ENCODE measurements at places on chromosomes 5 and 9.
A peak's percentile ranks its signal among the peaks of the same experiment; 100 is the strongest.

- peak; percentile 3 for DNase-seq
Observed at GRCh38 chr5:87121304-87122150, 146.2 kb upstream of the RASA1 start.

GRCh38 chr5:63053019-63053638 lies 474.5 kb downstream of the LRRC70 start:
- no peak for DNase-seq

DNA sequence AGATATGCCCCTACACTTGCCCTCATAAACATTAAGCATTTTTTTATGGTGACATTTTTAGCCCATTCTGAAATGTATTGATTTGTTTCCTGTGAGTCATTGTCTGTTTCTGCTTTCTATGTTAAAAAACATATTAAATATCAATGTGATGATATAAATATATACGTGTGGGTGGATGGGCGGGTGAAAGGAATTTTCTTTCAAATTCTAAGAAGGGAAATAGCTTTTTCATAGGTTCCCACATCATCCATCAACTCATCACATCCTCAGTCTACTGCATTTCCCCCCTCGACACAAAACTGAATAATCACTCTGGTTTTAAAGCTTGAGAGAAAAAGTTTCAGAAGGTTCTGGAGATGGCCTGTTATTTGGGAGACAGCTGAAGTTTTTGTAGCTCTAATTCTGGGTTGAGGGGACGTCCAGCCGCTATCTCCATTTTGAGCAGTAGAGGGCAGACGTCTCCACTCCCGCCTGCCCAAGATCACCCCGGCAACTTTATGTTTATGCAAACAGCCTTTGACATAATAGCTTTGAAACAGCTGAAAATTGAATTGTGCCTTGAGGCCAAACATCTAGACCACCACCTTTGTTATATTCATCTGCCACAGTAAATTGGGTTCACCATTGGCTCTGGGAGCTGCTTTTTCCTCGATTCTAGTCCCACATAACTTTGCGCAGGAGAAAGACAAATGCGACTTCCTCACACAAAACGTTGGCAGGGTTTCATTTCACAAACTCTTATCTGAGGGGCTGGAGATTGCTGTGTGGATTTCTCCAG lies 216.2 kb upstream of the CLINT1 start:
- DNase-seq, result no peak

DNA sequence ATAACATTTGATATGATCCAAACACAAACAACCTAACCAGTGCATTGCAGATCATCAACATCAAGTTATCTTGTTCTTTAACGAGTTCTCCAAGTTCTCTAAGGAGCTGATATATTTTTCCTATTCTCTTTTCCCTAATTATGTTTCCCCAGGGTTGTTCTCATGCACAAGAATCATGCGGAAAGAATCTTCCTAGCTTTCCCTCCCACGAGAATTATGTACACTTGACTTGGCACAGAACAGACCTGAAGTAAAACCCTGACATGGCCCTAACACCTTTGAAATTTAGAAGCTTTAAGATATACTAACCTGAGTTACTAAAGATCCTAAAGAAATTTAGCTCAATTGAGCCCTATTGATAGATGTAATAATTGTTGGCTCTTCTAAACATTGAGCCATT lies 110.7 kb upstream of the FST start:
- DNase-seq, result no peak

- no peak for DNase-seq
Observed at GRCh38 chr5:72224946-72225463, 95.0 kb downstream of the MRPS27 start.

GRCh38 chr5:79547429-79547822 lies 33.5 kb upstream of the HOMER1 start:
- no peak for DNase-seq

DNA sequence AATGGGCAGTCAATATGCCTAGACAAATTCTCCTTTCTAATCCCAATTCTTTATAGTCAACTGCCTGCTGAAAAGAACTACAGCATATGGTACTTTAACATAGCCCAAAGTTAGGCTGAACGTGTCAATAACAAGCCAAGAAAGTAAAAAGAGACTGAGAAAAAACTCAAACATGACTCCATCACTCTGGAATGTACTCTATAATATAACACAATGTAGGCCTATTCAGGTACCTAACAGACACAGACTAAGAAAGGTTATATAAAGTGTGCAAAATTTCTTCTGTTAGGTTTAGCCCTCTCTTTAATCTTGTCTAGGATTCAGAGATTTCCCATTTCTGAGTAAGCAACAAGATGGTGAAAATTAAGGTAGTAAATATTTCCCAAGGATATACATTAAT lies 209.7 kb upstream of the PRR16 start:
- no peak for DNase-seq

GRCh38 chr9:81776390-81776789 lies 87.0 kb upstream of the TLE1 start:
- DNase-seq, result no peak

Data from stimulated activated CD8-positive, alpha-beta memory T cell treated with anti-CD3 and anti-CD28 coated beads, Interleukin-4, amount 100 ng/mL, for 4 hours (primary cell).